NCI-H2081 (cell line): ENCODE measurements at places on chromosomes 3 and 15.

DNA sequence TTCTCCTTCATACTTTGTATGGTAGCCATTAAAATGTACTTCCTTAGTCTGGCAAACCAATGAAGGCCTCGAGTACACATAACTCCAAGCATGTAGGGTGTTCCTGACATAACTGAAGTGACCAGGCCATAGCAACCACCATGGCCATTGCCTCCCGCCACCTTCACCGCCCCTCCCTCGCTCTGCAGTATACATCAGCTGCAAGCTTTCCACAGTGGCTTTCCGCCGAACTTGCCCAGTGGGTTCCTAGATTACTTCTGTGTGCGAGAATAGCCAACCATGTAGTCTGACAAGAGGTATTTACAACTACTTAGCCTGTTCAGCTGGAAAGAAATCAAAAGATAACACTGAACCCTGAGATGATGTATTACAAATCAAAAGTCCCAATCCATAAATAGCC, 3.4 kb upstream of the CTNNB1 start:
- DNase-seq = peak; percentile 36

DNA sequence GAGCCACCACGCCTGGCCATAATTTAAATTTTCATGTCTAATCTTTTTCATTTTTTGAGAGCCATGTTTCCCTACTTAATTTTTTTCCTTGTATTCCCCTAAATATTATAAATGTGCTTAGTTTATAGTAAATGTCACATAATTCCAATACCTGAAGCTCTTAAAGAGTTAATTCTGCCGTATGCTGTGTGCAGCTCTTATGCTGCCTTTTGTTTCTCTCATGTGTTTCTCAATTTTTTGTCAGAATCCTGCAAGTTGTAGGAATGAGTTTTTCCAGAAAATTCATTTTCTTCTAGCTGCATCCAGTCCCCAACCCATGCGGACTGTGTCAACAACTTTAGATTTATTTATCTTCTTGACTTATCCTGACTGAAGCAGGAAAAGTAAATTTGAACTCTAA, 90.9 kb upstream of the ROBO2 start:
- DNase-seq = no peak

- DNase-seq = peak; percentile 91
These were observed 237.0 kb downstream of the UACA start for GRCh38 chr15:70526221-70526973.

GRCh38 chr15:67512140-67512539, 8.8 kb upstream of the C15orf61 start:
- DNase-seq = peak; percentile 16

DNA sequence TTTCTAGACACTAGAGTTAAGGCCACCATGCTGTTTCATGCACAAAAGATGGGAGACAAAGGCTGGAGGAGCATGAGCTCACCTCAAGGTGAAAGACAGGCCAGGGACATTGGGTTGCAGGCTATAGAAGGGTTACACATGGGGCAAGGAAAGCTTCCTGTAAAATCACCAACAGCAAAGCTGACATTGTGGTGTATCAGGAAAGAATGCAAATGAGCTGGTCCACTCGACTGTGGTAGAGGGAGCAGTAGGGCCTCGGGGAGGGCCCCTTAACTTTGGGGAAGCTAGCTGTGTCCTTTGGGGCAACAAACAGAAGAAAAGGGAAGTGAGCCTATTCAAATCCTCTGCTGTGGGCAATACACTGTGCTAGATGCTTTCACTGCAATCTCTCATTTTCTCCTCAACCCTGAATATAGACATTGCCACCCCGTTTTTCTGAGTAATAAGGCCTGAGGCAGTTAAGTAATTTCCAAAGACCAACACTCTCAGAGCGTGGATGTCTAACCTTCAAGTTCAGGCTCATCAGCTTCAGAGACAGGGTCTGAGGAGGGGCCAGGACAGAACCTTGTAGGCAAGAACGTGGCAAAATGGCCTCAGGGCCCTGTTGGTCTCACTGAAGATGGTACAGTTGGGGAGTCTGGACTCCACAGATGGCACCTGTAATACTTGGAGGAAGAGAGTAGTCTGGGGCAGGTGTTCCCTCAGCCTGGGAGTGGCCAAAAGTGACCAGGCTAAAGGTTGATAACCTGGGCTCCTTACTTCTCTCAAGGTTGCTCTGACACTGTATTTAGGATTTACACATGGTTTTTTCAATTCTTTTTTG, 24.1 kb downstream of the CX3CR1 start:
- DNase-seq = no peak

- no peak for DNase-seq
These were observed 6.2 kb upstream of the ZNF148 start for GRCh38 chr3:125381314-125381713.

- no peak for DNase-seq
These were observed 312.7 kb downstream of the ZBTB20 start for GRCh38 chr3:114834175-114834940.

GRCh38 chr3:182201456-182202168, 489.9 kb downstream of the SOX2 start:
- no peak for DNase-seq

DNA sequence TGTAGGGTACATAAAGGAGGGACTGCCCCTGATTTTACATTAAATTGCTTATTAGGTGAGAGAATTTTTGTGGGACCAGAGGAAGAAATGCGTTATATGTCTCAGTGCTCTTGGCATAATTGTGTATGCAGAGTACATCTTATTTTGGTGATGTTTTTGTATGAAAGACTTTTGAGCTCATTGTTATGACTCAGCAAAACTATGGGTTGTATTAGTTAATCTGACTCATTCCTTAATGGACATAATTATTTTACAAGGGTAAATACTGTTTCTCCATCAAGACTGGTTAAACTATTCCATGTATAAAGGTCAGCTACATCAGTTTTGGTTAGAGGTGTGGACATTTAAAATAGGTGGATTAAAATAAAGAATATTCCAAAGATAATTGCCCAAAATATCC, 156.8 kb downstream of the ALCAM start:
- no peak for DNase-seq

DNA sequence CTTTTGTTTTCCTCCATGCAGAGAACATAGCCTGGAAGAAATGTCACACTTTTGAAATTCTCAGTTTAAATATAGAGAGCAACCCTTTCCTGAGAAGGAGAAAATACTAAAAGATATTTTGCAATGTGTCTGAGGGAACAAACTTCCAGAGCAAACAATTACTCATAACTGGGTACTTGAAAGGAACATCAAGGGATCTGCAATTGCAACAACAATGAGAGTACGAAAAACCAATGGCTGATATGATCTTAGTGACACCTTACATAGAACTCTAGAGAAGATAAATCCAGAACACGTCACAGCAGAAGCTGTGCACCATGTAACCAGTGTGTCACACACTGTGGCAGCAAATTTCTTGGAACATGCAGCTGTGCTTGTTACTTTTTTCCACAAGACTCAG, 14.6 kb upstream of the ARPP21 start:
- DNase-seq = no peak

DNA sequence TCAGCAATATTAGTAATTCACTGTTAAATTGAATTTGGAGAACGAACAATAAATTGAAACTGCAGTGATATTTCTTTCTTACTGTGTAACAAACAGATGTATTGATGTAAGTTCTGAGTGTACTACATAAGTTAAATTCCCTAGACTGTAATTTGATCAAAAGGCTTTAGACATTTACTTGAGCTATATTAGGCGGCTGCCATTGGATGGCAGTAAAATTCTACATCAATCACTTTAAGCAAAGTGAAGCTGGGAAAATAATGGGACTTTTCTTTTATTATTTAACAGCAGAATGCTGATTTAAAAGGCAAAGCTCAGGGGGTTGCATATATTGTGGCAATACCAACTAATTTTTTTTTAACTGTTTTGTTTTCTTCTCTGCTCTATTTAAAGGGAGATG, 212.6 kb upstream of the PLSCR5 start:
- DNase-seq = peak; percentile 14

DNA sequence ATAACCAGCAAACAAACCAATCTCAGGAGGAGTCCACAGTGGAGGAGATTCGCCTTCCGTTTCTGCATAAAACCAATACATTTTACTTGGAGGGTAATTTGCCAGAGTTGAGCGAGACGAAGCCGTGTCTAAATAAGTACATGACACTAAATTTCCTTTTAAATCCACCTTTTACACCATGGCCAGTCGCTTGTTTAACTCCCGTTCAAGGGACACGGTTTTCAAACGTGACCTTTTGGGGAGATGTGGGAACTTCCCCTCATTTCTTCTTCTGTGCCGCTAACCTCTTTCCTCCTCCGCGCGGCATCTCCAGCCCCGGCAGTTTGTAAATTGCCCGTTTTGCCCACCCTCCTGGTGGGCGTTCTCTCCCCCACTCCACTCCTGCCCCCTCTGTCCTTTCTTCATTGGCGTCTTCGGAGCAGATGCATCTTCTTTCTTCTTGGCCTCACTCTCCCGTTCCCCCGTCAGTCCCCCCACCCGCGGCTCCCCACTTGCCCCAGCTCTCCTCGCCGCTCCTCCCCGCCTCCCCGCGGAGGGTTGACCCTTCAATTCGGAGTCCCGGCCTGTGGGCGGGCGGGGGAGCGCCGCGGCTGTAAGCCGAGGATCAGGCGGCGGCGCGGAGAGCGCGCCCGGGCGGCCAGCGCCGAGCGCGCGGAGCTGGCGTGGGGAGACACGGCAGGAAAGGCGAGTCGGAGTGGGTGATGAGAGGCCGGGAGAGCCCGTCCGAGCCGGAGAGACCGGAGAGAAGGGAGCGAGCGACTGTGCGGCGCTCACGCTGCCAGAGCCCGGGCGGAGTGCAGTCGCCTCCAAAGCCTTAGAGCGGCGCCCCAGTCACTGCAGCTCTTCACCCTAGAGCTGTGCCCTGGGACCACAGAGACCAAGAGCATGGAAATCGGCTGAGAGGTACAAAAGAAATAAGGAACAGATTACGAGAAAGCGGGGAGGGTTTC, at the start of gene NLGN1:
TSS of gene NLGN1 (plus strand) at position 584 of the 950 bp plus-strand sequence.
- peak; percentile 85 for DNase-seq

DNA sequence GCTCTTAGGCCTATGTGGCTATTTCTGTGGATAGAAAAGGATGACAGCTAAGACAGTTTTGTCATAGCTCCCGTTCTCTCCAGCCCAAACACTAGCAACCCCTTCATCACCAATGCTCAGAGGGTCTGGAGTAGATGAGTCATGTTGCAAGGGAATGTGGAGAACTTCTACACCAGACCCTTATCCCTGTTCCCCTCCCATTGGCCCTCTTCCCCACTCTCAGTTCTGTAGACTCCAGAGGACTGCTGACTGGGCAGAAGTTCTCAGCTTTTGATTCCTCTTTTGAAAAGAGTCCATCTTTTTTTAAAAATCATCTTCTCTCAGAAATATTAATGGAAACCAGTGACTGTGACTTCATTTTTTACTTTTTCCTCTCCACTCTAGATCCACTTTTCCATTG, 2.4 kb upstream of the MYZAP start:
- no peak for DNase-seq

DNA sequence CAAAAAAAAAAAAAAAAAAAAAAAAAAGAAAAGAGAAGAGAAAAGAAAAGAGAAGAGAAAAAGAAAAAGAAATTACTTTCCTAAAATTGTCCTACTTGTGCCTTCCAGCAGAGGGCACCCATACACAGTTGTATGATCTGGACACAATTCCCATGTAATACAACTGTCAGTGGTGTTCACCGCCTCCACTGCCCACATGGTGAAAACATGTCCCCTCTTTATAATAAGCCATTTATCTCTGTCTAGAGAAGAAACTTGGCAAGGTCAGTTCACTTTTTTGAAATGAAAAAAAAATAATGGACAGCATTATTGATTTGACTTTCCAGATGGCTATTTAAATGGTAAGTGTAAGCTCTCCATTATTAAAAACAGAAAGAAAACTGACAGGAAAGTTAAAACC, 459.4 kb downstream of the GBE1 start:
- peak; percentile 55 for DNase-seq

- DNase-seq = peak; percentile 66
These were observed 17.6 kb upstream of the ALDH1L1 start for GRCh38 chr3:126197854-126198584.

DNA sequence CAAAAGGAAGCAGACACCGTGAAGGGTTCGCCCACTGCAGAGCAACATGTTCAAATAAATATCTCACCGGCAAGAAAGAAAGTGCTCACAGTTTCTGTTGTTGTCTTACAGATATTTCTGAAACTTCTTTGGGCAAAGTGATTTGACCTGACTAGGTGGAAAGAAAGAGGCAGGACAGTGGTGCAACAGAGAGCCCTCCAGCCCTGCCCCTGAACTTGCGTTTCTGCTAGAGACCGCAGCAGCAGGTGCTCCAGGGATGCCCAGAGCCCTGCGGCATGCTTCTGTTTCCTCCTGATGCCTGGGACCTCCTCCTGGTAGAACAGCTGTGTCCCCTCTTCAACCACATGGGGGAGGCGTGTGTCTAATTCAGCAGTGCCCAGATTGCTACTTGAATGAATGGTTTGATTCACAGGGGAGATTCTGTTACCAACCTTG, 123.4 kb downstream of the ATP10A start:
- peak; percentile 63 for DNase-seq

DNA sequence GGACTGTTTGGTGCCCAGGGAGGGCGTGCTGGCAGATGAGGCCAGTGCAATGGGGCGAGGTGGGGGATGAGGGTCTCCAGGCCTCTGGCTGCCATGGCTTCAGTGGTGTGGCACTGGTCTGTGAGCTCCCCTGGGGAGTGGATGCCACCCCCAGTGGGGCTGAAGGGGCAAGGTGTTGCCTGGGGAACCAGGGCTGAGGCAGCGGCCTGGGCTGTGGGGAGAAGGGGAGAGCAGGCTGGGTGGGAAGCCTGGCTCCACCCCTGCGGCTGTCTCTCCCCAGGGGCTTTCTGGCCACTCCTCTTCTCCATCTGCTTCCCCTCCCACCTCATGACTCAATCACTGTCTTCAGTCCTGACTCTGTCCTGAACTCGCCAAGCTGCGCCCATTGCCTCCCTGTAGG, 88.4 kb upstream of the TLE3 start:
- DNase-seq = no peak

- DNase-seq = no peak
These were observed 16.2 kb downstream of the THAP10 start for GRCh38 chr15:70876011-70876410.

- DNase-seq = no peak
These were observed 18.7 kb downstream of the ABTB1 start for GRCh38 chr3:127691489-127691888.

DNA sequence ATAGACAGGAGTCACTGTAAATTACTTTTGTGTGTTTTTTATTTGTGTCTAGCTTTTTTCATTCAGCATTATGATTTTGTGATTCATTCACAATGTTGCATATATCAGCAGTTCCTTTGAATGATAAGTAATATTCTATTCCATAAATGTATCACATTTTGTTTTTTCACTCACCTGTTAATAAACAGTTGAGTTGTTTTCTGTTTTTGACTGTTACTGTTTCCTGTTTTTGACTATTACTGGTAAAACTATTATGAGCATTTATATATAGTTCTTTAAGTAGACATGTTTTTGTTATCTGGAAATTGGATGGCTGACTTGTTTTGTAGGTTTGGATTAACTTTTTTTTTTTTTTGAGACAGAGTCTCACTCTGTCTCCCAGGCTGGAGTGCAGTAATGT, 138.4 kb downstream of the RSRC1 start:
- no peak for DNase-seq

DNA sequence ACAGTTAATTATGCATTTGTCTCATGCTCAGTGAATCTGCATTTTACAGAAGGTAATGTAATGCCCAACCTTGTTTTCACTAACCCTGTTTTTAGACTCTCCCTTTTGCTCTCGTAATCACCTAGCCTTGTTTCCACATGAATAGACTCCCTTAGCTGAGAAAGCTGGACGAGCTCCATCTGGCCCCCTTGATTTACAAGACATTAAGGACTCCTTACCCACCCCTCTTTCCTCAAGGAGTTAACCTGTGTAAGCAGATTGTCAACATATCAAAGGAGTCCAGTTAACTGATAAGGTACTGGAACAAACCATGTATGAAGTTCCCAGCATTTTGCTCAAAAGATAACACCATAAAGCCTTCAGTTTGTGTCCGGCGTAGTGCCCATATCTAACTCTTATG, 99.6 kb downstream of the VPS8 start:
- DNase-seq = no peak
